ENCODE measurements at places on chromosomes 3 and 15. TPM values are rescaled to one million over a fixed set of nuclear protein-coding genes. Genes with fewer than 3 reads are reported as not detected.

- no peak for DNase-seq
- H3K4me1 ChIP-seq: no peaks in the 10 kb centered on the region
- H3K4me3 ChIP-seq: no peak overlapping the region
- H3K27ac ChIP-seq: no peak overlapping the region
- H3K27me3 ChIP-seq: no peaks in the 10 kb centered on the region
- no peaks in the 10 kb centered on the region for H3K36me3 ChIP-seq
These were observed 12.5 kb downstream of the SAMD7 start for GRCh38 chr3:169923831-169924230.

GRCh38 chr3:9452417-9452816 is 55.0 kb downstream of the SETD5 start:
- no peak for DNase-seq
- no peak overlapping the region for H3K27ac ChIP-seq
- H3K4me1 ChIP-seq: no peaks in the 10 kb centered on the region
- no peaks in the 10 kb centered on the region for H3K27me3 ChIP-seq

GRCh38 chr3:97971679-97972567 is at the start of gene RIOX2:
RIOX2 (minus strand) TSS chr3:97972431; CDS start chr3:97967593, 4,838 bp downstream.
- peak within 1 kb of the TSS; percentile 92 for H3K4me3 ChIP-seq
- H3K4me1 ChIP-seq: no peaks in the 10 kb centered on the region
- peak; percentile 72 for DNase-seq
- H3K36me3 ChIP-seq: no peaks in the 10 kb centered on the region
- peak within 1 kb of the TSS; percentile 92 for H3K27ac ChIP-seq
- no peaks in the 10 kb centered on the region for H3K27me3 ChIP-seq

DNA sequence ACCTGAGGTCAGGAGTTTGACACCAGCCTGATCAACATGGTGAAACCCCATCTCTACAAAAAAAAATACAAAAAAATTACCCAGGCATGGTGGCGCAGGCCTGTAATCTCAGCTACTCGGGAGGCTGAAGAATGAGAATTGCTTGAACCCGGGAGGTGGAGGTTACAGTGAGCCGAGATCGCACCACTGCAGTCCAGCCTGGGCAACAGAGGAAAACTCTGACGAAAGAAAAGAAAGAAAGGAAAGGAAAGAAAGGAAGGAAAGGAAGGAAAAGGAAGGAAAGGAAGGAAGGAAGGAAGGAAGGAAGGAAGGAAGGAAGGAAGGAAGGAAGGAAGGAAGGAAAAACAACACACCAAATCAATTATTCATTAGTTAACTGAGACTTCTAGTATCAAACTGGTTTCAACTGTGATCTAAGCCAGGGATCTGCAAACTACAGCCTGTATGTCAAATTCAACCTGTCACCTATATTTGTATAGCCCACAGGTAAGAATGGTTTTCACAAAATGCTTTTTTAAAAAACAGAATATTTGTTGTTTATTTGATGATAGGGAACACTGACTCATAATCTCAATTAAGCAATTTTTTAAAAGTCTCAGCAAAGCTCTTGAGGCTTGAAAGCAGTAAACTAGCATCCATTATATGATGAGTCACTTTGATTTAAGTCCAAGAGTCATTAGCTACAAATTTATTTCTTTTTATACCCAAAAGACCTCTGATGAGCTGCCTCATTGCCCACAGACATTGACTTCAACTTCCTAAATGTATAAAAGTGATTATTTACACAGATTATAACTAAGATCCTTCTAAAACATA is 127.6 kb downstream of the TBL1XR1 start:
- no peak overlapping the region for H3K4me3 ChIP-seq
- DNase-seq: no peak
- no peak overlapping the region for H3K27ac ChIP-seq

DNA sequence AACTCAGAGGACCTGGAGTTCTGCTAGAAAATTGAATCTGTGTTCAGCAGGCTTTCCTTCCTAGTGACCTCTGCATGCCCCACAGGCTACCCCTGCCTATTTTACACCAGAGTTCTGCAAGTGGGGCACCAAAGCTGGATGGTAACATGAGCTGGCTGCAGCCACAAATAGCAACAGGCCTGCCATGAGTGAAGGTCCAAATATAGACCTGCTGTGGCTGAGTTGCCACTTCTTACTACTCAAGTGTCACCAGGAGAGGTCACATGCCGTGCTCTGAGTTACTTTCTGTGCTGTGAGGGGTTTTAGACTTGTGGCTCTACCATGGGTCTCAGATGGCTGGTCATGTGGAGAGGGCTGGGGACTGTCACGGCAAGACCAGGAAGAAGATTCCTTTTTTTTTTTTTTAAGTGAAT is at the start of gene FSD2:
FSD2 (minus strand) TSS at position 76 of the 413 bp plus-strand sequence. CDS start 18,679 bp downstream, outside the sequence.
- H3K4me3 ChIP-seq: no peak within 1 kb of the TSS
- H3K27ac ChIP-seq: no peak within 1 kb of the TSS
- H3K27me3 ChIP-seq: no peaks in the 10 kb centered on the region

DNA sequence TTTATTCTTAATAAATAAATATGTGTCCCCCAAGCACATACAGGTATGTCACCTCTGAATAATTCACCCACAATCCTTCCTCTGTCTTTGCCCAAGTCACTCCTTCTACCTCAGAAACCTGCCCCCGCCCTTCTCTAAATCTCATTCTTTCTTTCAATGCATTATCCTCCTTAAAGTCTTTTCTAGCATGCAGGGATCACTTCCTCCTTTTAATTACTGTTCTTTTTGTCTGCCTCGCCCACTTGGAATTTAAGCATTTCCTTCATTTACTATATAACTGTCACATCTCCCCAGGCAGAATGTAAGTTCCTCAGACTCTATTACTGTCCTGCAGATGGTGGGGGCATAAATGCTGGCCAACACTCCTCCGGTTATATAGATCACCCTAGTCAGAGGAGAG is 7.8 kb downstream of the CCDC80 start:
- H3K27me3 ChIP-seq: no peaks in the 10 kb centered on the region
- no peak overlapping the region for H3K4me3 ChIP-seq
- H3K27ac ChIP-seq: no peak overlapping the region
- H3K4me1 ChIP-seq: no peaks in the 10 kb centered on the region
- H3K36me3 ChIP-seq: no peaks in the 10 kb centered on the region

DNA sequence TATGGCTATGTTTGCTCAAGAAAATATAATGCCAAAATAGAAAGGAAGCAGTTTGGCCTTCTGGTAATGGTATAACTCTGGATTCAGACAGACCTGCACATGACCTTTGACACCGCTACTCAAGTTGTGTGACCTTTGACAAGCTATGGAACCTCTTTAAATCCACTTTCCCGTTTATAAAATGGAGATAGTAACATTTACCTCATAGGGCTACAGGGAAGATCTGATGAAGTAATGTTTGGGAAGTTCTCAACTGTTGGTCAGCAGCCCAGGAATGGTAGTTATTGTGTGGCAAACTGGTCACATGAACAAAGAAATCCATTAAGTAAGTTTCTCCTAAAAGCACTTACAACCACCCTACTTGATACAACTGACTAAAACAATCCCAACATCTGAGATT is 95.1 kb upstream of the PHLDB2 start:
- H3K4me3 ChIP-seq: no peak overlapping the region
- no peaks in the 10 kb centered on the region for H3K27me3 ChIP-seq
- no peak for DNase-seq
- peak overlapping the region; percentile 72 for H3K27ac ChIP-seq
- no peaks in the 10 kb centered on the region for H3K4me1 ChIP-seq

GRCh38 chr3:99669879-99670555 is 31.6 kb downstream of the COL8A1 start:
- no peaks in the 10 kb centered on the region for H3K4me1 ChIP-seq
- no peak overlapping the region for H3K27ac ChIP-seq
- no peak overlapping the region for H3K4me3 ChIP-seq
- H3K36me3 ChIP-seq: no peaks in the 10 kb centered on the region
- DNase-seq: no peak

DNA sequence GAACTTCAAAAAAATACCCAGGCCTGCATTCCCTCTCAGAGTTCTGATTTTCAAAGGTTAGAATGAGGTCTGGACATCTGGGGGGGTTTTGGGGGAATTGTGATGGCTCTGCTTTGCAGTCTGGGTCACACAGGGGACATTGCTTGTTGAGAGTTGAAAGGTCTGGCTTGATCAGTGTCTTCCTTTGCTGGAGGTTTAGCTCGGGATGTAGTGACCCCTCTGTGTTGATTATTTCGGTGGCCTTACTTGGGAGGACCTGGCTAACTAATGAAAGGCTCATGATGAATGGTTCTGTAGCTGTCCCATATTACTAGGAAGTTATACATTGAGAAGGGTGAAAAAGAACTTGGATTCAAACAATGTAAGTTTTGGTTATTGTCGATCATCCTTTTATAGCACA is 23.7 kb downstream of the TPM1 start:
- no peak overlapping the region for H3K4me3 ChIP-seq
- no peaks in the 10 kb centered on the region for H3K27me3 ChIP-seq
- H3K27ac ChIP-seq: no peak overlapping the region

DNA sequence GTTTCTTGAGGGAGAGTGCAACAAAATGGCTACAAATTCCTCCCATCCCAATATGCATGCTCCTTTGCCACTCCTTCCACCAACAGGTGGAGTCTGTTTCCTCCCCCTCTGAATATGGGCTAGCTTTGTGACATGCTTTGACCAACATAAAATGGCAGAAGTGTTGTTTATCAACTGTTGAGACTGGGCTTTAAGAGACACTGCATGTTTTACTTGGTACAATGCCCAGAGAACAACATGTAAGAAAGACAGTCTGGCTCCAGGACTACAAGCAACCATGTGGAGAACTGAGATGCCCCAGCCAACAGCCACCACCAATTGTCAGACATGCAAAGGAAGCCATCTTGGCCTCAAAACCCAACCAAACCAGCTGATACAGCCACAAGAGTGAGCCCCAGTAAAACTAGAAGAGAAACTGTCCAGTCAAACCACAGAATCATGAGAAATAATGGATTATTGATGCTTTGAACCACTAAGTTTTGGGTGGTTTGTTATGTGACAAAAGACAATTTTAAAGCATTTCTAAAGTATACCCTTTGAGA is 40.5 kb downstream of the NUDT16 start:
- H3K27ac ChIP-seq: no peak overlapping the region
- no peak overlapping the region for H3K4me3 ChIP-seq
- H3K4me1 ChIP-seq: no peaks in the 10 kb centered on the region
- no peaks in the 10 kb centered on the region for H3K27me3 ChIP-seq
- no peaks in the 10 kb centered on the region for H3K36me3 ChIP-seq

DNA sequence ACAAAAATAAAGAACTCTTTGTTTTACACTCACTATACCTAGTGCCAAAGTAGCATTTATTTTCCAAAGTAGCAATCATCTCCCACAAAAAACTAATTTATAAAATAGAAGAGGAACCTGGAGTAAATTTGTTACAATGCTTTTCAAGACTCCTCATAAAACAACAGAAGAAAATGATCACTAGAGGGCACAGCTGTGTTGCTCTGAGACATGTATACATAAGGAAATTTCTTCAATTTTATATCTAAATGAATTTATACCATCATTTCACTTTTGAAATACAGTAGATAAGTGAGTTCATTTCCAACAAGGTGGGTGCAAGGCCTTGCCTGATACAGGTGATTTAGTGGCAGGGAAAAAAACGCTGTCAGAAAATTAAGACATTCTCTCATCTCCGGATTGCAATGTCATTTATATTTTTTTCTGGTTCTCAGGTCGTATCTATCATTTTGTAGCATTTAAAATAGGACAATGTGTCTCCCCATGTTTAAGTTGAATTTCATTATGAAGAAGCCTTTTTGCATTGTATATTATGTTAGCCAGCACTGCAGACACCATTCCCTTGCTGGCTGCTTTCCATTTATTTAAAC is 25.3 kb upstream of the ARHGEF26 start:
- H3K36me3 ChIP-seq: no peaks in the 10 kb centered on the region
- no peak overlapping the region for H3K4me3 ChIP-seq
- H3K27ac ChIP-seq: no peak overlapping the region
- H3K4me1 ChIP-seq: no peaks in the 10 kb centered on the region
- DNase-seq: no peak

GRCh38 chr15:61764981-61765380 is 295.3 kb downstream of the VPS13C start:
- no peaks in the 10 kb centered on the region for H3K36me3 ChIP-seq
- H3K27me3 ChIP-seq: no peaks in the 10 kb centered on the region
- DNase-seq: no peak
- H3K27ac ChIP-seq: no peak overlapping the region
- H3K4me1 ChIP-seq: no peaks in the 10 kb centered on the region

DNA sequence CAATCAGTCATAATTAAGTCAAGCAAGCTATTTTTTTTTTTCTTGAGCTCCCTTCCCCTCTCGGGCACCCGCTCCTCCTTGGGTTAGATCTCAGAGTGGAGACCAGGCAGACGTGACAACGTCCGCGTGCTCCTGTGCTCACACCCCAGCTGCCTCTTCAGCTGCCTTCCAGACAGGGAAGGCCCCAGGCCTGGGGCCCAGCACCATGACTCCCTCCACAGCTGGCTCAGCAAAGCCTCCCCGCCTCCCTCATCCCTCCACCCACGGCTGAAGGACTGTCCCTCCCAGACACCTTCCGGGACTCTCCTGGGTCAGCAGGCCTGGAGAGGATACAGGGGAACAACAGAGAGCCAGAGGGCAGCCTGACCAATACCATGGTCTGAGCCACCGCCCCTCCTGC is 87.9 kb upstream of the LINGO1 start:
- H3K27me3 ChIP-seq: no peaks in the 10 kb centered on the region
- H3K36me3 ChIP-seq: no peaks in the 10 kb centered on the region
- no peaks in the 10 kb centered on the region for H3K4me1 ChIP-seq
- no peak overlapping the region for H3K4me3 ChIP-seq

DNA sequence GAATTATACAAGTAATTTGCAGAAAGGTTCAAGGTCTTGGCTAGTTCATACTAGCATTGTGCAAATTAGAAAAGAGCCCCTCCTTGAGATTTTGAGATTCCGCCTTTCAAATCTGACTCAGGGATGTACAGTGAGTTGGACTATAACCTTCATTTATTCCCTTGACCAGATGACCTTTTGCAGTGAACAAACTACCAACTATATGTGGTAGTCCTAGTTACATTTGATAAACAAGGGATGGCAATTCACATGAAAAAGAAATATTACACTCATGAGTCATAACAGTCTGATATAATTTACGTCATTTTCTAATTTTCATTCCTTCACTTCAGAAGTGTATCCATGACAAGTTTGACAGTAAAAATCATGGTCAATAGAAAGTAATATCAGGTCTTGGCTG is 860.4 kb downstream of the ROBO1 start:
- H3K27ac ChIP-seq: no peak overlapping the region
- H3K27me3 ChIP-seq: no peaks in the 10 kb centered on the region
- no peaks in the 10 kb centered on the region for H3K4me1 ChIP-seq

GRCh38 chr15:56187665-56188064 is 56.0 kb downstream of the RFX7 start:
- no peaks in the 10 kb centered on the region for H3K27me3 ChIP-seq
- no peak overlapping the region for H3K27ac ChIP-seq
- H3K4me1 ChIP-seq: no peaks in the 10 kb centered on the region
- DNase-seq: no peak
- H3K36me3 ChIP-seq: no peaks in the 10 kb centered on the region

GRCh38 chr3:52072020-52072419 is 15.6 kb upstream of the DUSP7 start:
- H3K4me1 ChIP-seq: no peaks in the 10 kb centered on the region
- DNase-seq: no peak
- H3K27ac ChIP-seq: no peak overlapping the region
- no peaks in the 10 kb centered on the region for H3K27me3 ChIP-seq

Gene GPR27
- not detected for total RNA-seq

Gene AP3B2
- 1.2 TPM for total RNA-seq

Gene SOX2
- not detected for total RNA-seq

Gene TICRR
- total RNA-seq: 8.3 TPM

Gene SUSD5
- 0.40 TPM for total RNA-seq

Gene IREB2
- 41.9 TPM for total RNA-seq

Gene CHCHD6
- 2.4 TPM for total RNA-seq

Gene LRRC31
- 57.6 TPM for total RNA-seq

Data from Peyer's patch (tissue), 4 donors.